ENCODE measurements at places on chromosomes 16 and 17.

- no peak overlapping the region for H3K4me3 ChIP-seq
- no peak for DNase-seq
- H3K4me1 ChIP-seq = peaks cover 31% of the 10 kb centered on the region
- H3K27ac ChIP-seq = peak overlapping the region; percentile 86
Observed at GRCh38 chr17:63634163-63634562, 11.9 kb downstream of the MAP3K3 start.

GRCh38 chr17:74210191-74211140 is 2.9 kb upstream of the TTYH2 start:
- peak; percentile 77 for DNase-seq
- peak overlapping the region; percentile 57 for H3K27ac ChIP-seq
- H3K4me3 ChIP-seq = no peak overlapping the region
- H3K36me3 ChIP-seq = peaks cover 7% of the 10 kb centered on the region
- H3K4me1 ChIP-seq = peaks cover 42% of the 10 kb centered on the region

DNA sequence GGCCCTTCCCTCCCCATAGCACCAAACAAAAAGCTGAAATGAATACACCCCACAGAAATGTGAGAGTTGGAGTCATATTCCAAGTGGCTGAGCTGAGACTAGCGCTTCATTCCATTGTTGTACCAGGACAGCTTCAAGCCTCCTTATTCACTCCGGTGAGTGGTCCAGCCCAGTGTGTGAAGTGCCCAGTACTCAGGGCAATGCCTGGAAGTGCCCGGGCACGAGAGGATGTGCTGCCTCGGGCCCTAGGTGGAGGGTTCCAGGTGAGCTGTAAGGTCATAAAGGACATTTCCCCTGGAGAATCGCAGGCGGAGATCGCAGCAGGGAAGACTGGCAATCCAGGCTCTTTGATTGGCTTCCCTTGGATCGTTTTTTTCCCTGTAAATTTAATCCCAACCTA is 5.4 kb upstream of the CYLD start:
- no peak for DNase-seq
- H3K4me3 ChIP-seq = no peak overlapping the region

DNA sequence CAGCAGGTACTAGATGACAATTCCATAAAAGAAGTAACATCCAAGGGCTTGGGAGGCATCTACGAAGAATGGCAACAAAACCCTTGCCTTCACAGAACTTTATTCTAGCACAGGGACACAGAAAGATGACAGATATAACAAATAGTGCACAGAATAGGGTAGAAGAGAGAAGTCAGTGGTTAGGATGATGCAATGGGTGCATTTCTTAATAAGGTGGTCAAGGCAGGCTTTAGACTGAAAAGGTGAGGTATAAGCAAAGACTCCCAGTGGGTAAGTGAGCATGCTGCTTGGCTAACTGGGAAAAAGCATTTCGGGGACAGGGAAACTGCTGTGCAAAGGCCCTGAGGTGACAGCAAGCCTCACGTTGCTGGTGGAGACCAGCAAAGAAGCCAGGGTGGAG is 175.9 kb downstream of the XYLT1 start:
- no peak overlapping the region for H3K4me3 ChIP-seq
- H3K4me1 ChIP-seq = peaks cover 11% of the 10 kb centered on the region
- H3K36me3 ChIP-seq = no peaks in the 10 kb centered on the region
- no peaks in the 10 kb centered on the region for H3K27me3 ChIP-seq
- no peak overlapping the region for H3K27ac ChIP-seq

- DNase-seq = no peak
- no peak overlapping the region for H3K4me3 ChIP-seq
- peaks cover 16% of the 10 kb centered on the region for H3K36me3 ChIP-seq
- H3K27ac ChIP-seq = no peak overlapping the region
- no peaks in the 10 kb centered on the region for H3K4me1 ChIP-seq
Observed at GRCh38 chr16:66525396-66526180, 24.3 kb downstream of the TK2 start.
